ENCODE measurements at places on chromosomes 5 and 9.

DNA sequence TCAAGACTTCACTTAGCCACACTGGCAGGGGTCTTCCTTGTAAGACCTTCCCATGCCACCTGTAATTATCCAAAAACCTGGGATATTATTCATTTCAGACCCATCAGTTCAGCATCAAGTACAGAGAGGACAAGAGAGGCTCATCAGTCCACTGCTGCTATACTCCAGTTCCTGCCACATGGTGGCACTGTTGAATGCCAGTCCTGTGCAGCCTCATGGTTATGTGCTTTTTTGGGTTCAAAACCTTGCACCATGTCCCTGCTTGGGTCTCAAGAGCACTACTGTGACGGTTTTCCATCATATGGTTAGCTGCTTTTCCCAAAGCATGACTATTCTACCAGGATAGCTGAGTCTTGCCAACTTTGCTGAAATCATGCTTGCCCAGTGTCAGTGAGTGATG is 8.5 kb downstream of the PTGS1 start:
- no peak for DNase-seq

DNA sequence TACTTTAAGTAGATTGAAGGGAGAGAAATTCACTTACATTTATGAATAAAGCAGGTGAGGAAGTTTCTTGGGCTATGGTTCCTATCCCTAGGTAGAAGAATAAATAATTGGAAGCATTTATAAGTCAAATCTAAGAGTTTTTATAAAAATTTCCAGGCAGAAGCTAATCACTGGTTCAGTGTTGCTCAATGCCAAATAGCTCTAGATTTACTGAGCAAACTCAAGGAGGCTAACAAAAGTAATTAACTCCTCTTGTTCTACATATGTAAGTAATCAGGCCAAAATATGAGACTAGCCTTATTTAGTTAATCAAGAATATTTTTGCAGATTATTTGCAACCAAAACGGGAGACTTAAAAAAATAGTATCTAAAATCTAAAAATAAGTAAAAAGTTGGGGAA is 472.3 kb downstream of the PLK2 start:
- no peak for DNase-seq

DNA sequence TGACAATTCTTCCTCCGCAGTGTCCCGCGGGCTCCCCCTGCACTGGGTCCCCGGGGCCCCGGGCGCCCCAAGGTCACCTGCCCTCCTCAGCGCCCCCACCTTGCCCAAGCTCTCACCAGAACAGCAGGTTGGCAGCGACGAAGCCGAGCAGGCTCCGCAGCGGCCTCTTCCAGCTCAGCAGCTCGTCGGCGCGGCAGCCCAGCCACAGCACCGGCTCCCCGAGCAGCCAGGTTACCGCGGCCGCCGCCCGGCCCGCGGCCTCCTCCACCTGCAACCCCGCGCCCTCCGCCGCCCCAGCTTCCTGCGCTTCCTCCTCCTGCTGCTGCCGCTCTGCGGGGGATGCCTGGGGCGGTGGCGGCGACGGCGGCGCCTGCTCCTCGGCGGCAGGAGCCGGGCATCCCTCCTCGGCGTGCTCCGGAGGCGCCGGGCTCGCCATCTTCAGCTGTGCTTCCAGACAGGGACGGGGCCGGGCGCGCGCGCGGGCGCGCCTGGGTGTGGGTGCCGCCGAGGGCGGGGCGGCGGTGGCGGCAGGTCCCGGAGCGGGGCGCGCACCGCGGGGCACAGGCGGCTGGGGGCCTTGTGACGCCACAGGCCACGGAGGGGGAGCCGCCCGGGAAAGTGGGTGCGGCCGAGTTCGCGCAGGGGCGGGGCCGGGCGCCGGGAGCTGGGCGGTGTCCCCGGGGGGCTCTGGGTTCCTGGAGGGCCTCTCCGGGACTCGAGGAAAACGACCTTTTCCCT is at the start of gene RETREG1:
Gene RETREG1 (minus strand): TSS at position 462 of the 738 bp plus-strand sequence. CDS start 26 bp downstream, at position 436.
- peak; percentile 49 for DNase-seq

GRCh38 chr5:7395432-7395946 is 449 bp upstream of the ADCY2 start:
- DNase-seq: no peak

GRCh38 chr9:87139099-87139730 is 191.9 kb upstream of the GAS1 start:
- DNase-seq: no peak

GRCh38 chr5:90557391-90557790 is 1.2 kb upstream of the ADGRV1 start:
- DNase-seq: no peak

DNA sequence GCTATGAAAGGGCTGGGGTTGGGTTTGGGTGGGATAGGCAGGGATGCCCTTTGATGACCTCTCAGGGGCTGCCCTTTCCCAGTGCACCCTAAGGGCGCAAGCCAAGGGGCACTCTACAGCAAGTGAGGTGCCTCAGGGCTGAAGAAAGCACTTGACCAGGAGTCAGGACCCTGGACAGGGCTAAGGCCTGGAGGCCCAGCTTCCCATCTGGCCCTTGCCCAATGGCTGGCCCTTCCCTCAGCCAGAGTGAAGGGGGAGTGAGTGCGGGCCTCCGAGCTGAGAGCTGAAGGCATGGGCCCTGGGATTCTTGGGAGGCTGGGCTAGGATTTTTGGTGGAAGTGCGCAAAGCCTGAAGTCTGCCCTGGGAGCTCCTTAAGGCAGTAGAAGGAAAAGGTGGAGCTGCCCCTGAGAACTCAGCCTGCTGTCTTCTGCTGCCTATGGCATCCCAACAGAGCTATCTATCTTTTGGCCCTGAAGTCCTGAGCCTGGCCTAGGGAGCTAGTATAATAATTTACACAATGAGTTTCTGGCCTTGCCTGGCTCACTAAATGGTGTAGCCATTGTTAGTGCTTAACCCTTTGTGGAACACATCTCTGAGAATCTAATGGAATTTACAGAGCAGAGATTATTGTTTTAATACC is 16.4 kb downstream of the JADE2 start:
- no peak for DNase-seq

GRCh38 chr5:117131876-117132275 is 557.3 kb upstream of the SEMA6A start:
- DNase-seq: no peak

DNA sequence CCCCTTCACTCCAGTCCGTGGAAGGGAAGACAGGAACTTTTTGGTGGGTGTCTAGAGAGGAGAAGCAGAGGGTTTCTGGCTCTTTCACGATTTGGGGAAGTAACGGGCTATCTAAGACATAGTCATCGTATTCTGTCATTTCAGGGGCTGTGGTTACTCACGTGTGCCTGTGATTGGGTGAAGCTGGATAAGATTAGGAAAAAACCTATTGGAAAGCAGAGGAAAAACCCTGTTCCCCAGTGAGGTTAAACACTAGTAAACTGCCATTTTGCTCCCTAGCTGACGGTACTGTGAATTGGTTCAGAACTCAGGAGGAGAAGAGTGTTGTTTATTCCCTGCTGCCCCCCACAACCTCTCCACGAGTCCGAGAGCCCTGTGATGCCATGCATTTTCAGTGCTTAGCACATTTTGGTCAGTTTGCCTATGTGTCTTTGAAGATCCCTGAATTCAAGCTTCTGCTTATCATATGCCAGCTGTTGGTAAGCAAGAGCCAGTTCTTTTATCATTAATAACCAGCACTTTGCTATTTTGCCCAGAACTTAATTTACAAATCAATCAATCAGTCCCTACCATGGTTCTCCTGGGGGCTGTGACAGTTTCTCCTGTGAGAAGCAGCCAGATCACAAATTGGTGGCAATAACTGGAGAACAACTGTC is 45.1 kb upstream of the ROR2 start:
- DNase-seq: no peak

DNA sequence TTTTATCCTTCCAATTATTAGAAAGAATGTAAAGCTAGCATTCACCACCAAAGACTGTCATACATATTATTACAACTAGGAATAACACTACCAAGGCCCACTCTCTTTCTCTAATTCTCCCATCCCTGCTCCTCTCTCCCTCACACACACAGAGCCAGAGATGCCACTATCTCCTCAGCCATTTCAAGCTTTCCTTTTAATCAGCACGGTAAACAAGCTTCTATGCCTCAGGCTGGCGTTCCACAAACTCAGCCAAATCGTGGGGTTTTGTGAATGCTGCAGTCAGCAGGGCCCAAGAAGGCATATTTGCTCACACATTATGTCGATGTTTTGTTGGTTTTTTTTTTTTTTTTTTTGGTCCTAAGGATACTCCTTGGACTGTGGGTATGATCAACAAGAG is 979.9 kb upstream of the DMAC1 start:
- DNase-seq: no peak

GRCh38 chr5:35438288-35438687 is 179.4 kb upstream of the SPEF2 start:
- no peak for DNase-seq

GRCh38 chr9:76463211-76463610 is 4.2 kb downstream of the GCNT1 start:
- DNase-seq: no peak

DNA sequence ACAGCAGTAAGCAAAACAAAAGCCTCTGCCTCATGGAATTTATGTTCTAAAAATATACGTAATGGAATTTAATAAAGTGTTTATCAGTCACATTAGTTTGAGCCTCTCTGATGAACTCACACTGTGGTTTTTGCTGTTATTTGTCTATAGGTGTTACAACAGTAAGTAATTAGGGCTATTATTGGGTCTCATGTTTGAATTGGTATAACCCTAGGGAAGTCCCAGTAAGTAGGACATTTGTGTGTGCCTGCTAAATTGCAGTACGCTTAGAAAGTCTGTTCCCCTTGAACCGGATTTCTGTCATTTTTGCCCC is 197.6 kb downstream of the NR3C1 start:
- no peak for DNase-seq

- DNase-seq: no peak
These were observed 937 bp upstream of the SLC26A2 start for GRCh38 chr5:149959406-149960236.

DNA sequence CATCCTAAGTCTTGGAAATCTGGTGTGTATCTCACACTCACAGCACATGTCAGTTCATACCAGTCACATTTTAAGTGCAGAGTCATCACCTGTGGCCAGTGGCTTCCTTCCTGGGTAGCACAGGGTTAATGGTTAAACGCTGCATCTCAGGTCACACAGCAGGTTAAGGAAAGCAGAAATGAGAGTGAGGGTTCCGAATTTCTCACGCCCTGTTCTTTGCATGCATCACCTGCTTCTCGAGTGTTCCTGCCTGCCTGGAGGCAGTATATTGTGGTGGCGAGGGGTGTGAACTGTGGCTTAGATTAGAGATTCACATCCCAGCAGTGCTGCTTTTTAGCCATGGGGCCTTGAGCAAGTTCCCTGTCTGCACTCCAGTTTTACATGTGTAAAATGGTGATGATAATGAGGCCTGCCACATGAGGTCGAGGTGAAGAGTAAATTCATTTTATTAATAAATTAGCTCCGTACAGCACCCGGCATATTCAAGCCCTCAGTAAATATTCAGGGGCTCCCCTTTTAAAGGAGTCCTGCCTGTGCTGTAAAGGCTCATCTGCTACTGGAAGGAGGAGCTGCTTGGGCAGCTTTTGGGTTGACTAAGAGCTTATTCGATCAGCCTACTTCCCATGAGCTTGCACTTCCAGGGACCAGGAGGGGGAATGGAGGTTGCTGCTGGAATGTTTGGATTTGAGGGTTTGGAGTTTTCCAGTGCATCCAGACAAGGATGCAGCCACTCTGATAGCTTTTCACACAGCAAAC is 61.1 kb upstream of the SAP30L start:
- DNase-seq: no peak

DNA sequence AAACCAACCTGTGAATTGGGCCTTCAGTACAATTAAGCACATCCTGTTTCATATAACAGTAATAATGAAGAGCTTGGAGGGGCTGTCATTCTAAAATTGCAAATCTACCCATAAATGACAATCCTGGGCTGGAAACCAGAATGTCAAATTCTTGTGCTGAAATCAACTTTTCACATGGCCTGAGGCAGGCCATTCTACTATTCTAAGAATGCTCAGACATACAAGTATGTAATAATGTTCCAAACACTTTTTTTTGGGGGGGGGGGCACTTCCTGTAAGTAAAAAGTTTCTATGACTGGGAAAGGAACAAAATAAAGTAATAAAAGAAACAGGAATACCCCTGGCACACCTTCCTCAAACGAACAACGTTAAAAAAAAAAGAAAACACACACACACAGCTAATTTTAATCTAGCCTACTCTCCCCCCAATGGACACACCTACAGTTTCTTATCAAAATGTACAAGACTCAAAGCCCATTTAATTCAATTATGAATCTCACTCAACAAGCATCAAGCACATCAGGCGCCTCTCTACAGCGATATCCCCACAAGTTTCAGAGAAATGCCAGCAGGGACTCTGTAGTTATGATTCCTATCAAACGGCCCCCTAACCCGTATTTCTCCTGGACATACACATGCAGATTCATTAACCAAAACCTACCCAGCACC is 1.4 kb downstream of the ETF1 start:
- no peak for DNase-seq

DNA sequence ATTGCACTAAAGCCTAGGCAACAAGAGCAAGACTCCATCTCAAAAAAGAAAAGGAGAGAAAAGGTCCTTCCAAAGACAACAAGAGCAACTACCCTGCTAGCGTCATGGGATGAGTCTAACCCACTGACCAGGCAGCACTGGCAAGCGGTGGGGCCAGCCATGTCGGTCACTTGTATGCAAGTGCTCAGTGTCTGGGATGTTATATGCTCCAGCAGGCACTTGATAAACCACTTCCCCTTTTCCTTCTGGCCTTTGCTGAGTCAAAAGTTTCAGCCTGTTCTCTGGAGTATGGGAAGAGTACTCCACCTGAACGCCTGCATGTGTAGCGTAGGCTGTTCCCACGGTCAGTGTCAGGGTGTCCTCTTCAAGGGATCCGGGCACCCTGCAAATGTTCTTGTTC is 9.2 kb upstream of the MXD3 start:
- no peak for DNase-seq

- DNase-seq: no peak
These were observed 69.6 kb downstream of the PTPDC1 start for GRCh38 chr9:94153905-94154304.

- DNase-seq: no peak
These were observed 7.5 kb downstream of the NR2F1 start for GRCh38 chr5:93590493-93590892.

DNA sequence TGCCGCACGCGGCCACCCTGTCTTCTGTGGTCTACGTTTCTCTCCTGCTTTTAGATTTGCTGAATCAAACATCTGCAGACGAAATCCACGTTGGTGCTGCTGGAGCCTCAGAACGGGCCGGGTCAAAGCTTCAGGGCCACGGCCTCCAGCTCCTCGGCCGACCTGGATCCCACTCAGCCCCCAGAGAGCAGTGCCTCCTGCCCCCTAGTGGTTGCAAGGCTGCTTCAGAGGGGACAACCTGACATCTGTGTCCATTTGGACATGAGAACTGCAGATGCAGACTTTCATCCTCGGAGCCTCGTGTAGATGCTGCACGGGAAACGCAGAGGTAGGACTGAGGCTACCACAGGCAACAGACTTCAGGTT is 23.0 kb upstream of the SLC6A3 start:
- DNase-seq: no peak
